ENCODE measurements at places on chromosomes 5 and 9. TPM values are rescaled to one million over a fixed set of nuclear protein-coding genes. Genes with fewer than 3 reads are reported as not detected.

Gene UBE2D2
- total RNA-seq: 123 TPM

Gene MEIKIN
- not detected for total RNA-seq

Gene ZNF483
- 13.0 TPM for total RNA-seq

Gene C9
- total RNA-seq: not detected

Gene TPPP
- total RNA-seq: 0.24 TPM

Gene TTC23L
- total RNA-seq: 2.6 TPM

Gene COL27A1
- total RNA-seq: 138 TPM

Gene CA9
- 1.7 TPM for total RNA-seq

Gene PCDHGB7
- total RNA-seq: 14.1 TPM

Gene ZBED3
- 25.8 TPM for total RNA-seq

Gene ZNF366
- total RNA-seq: not detected

Gene CTSL
- total RNA-seq: 85.9 TPM

Gene CCL27
- 0.84 TPM for total RNA-seq

Gene C5orf24
- 75.4 TPM for total RNA-seq

Gene ADGRD2
- total RNA-seq: 0.62 TPM

Gene GRM6
- total RNA-seq: not detected

Gene TTLL11
- 4.8 TPM for total RNA-seq

Gene CPLANE1
- 32.3 TPM for total RNA-seq

Gene ALDOB
- not detected for total RNA-seq

Gene PTGS1
- total RNA-seq: 8.2 TPM

Gene KIF27
- total RNA-seq: 13.2 TPM

Gene ROR2
- 36.7 TPM for total RNA-seq

Gene LSM11
- 5.2 TPM for total RNA-seq

Gene DMGDH
- 1.2 TPM for total RNA-seq

Gene TAF11L5
- not detected for total RNA-seq

Gene TLR4
- 0.78 TPM for total RNA-seq

Gene KCNIP1
- total RNA-seq: 2.3 TPM

Gene FUT7
- not detected for total RNA-seq

Gene TAF1L
- not detected for total RNA-seq

Gene ENC1
- 125 TPM for total RNA-seq

Gene TTC1
- total RNA-seq: 36.7 TPM

Gene LCN2
- total RNA-seq: not detected
